ENCODE measurements at places on chromosomes 4 and X.

GRCh38 chrX:12052109-12052508 is 86.2 kb upstream of the FRMPD4 start:
- DNase-seq: no peak

GRCh38 chr4:104395168-104395614 is 99.5 kb downstream of the CXXC4 start:
- no peak for DNase-seq

DNA sequence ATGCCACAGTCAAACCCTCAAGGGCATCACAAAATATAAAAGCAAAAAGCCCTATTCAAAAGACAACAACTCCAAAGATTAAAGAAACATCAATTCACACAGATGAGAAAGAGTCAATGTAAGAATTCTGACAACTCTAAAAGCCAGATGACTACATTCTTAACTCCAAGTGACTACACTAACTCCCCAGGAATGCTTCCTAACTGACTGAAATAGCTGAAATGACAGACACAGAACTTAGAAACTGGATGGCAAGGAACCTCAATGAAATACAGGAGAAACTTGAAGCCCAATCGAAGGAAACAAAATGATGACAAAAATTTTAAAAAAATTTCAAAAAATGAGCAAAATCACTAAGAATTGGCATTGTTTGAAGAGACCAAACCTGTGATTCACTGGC is 1047.6 kb upstream of the PCDH10 start:
- DNase-seq: no peak

GRCh38 chr4:2785613-2786012 is 7.3 kb upstream of the SH3BP2 start:
- no peak for DNase-seq

- DNase-seq: no peak
Observed at GRCh38 chr4:93828995-93829819, 654 bp downstream of the ATOH1 start.

DNA sequence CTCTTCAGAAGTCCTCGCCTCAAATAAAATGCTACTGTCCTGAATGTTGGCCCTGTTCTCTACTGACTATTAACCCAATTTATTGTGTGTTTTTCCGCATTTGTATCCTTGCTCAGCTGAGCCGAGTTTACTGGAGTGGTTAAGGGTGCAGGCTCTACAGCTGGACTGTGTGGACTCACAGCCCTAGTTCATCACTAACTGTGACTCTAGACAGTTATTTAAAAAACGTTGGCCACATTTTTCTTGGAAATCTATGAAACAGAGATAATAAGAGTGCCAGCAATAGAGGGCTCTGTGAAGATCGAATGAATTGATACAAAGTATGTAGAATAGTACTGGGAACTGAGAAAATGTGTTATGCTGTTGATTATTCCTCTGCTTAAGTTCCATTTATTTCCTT is 2.9 kb upstream of the GUF1 start:
- no peak for DNase-seq

DNA sequence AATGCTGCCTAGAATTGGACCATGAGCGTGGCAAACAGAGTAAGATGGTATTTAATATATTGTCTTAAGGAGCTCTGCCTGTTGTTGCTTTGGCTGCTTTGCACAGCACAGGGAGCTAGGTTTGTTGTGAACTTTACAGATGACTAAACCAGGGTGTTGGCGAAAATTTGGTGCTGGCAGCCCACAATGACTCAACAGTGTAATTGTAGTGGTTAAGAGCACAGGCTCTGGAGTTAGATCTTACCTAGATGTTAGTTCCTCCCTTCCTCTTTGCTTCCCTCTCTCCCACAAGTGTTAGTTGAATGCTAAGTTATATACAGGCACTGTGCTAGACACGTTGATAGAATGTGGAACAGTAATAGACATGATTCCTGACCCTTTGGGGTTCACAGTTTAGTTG is 128.9 kb upstream of the TRPC5 start:
- no peak for DNase-seq

GRCh38 chrX:118739577-118739976 is 12.2 kb downstream of the IL13RA1 start:
- no peak for DNase-seq

Data from stimulated activated CD4-positive, alpha-beta T cell treated with anti-CD3 and anti-CD28 coated beads, Interleukin-1b, Interleukin-23, amount 100 ng/mL, for 4 hours (primary cell).